HFFc6 (cell line): ENCODE measurements at places on chromosomes 4 and X. TPM values are rescaled to one million over a fixed set of nuclear protein-coding genes. Genes with fewer than 3 reads are reported as not detected.

ATP2B3 gene
- not detected in 3 replicates for total RNA-seq

UCHL1 gene
- total RNA-seq, result 345 and 438 TPM in 2 replicates

ZNF157 gene
- not detected in 3 replicates for total RNA-seq

NEK1 gene
- 9.4 and 9.6 TPM in 2 replicates for total RNA-seq

APELA gene
- total RNA-seq, result not detected in 3 replicates

TGIF2LX gene
- total RNA-seq, result not detected in 3 replicates

LUZP4 gene
- total RNA-seq, result not detected in 3 replicates

CXCL3 gene
- total RNA-seq, result 0.47 and 1.4 TPM in 2 replicates

IBSP gene
- not detected in 2 replicates for total RNA-seq

SATL1 gene
- total RNA-seq, result not detected in 3 replicates

COL4A5 gene
- total RNA-seq, result 6.1 and 8.4 TPM in 2 replicates

SPRY1 gene
- 0.67 to 1.3 TPM (median 1.3 TPM) in 3 replicates for total RNA-seq

DSPP gene
- total RNA-seq, result not detected in 3 replicates

MAP3K15 gene
- total RNA-seq, result 0.10 to 0.26 TPM (median 0.12 TPM) in 3 replicates

F8A2 gene
- total RNA-seq, result not detected in 3 replicates

FAM9C gene
- not detected in 3 replicates for total RNA-seq

PRDM8 gene
- total RNA-seq, result 20.4 to 24.9 TPM (median 23.4 TPM) in 3 replicates

TEX13A gene
- not detected in 2 replicates for total RNA-seq

SMAD1 gene
- total RNA-seq, result 8.4 to 10.1 TPM (median 9.2 TPM) in 3 replicates
